ENCODE measurements at places on chromosomes 4 and X. TPM values are rescaled to one million over a fixed set of nuclear protein-coding genes. Genes with fewer than 3 reads are reported as not detected.

Gene PRR32
- not detected for total RNA-seq

Gene SMC1A
- total RNA-seq = 23.4 TPM

Gene GPR82
- not detected for total RNA-seq

Gene NPY1R
- 129 TPM for total RNA-seq

Gene PABPC4L
- total RNA-seq = 0.74 TPM

Gene VCX2
- total RNA-seq = not detected

Gene SOX3
- 6.4 TPM for total RNA-seq

Gene ETFDH
- total RNA-seq = 19.9 TPM

Gene CTAG1B
- total RNA-seq = not detected

Gene MAGEE1
- total RNA-seq = 12.0 TPM

Gene TMEM35A
- total RNA-seq = 74.0 TPM

Gene CCNG2
- total RNA-seq = 101 TPM

Gene NKX6-1
- total RNA-seq = not detected

Gene PCDH11X
- 85.6 TPM for total RNA-seq

Gene HTRA3
- 2.0 TPM for total RNA-seq

Gene XKRX
- not detected for total RNA-seq

Gene ANAPC10
- total RNA-seq = 29.0 TPM

Gene BST1
- 2.7 TPM for total RNA-seq

Gene FHIP1A
- 3.7 TPM for total RNA-seq

Gene PNMA6F
- total RNA-seq = 0.49 TPM

Gene MAGEA2B
- total RNA-seq = not detected

Gene USO1
- 36.4 TPM for total RNA-seq

Gene RAB9B
- total RNA-seq = 33.2 TPM

Gene GABRB1
- 72.0 TPM for total RNA-seq

Gene GAGE12F
- not detected for total RNA-seq
